ENCODE measurements at places on chromosomes 12 and 14.

DNA sequence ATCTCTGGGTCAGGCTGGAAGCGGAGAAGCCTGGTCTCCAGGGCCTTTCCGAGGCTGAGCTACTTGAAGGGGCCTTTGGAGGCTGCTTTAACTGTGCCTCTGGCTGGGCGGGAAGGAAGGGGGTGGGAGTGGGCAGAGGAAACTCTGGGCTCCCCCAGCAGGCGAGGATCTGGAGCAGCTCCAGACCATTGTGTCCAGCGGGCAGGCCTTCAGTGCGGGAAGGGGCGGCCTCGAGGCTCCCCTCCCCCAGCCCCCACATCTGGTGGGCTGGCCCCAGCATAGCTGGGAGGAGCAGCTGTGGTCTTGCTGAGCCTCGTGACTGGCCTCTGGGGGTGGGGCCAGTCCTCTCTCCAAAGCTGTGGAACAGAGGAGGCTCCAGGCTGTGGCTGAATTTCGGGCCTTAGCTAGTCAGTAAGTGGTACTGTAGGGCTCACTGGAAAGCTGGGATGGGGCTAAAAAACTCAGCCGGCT lies 3.4 kb downstream of the TAMALIN start:
- DNase-seq, result no peak

DNA sequence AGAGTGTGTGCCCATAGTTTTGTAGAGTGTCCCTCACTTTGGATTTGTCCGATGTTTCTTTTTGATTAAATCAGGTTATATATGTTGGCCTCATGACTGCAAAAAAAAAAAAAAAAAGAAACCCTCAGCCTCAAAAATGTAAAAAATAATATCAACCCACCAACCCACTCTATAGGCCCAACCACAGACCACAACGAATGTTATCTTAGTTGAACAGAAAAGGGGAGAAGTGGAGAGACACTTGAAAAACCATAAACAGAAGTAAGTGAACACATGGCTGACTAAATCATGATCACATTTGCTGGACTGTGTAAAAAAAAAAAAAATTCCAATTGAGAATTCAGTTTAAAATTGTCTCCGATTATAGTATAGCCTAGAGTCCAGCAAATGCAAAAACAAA lies 45.5 kb upstream of the ST8SIA1 start:
- no peak for DNase-seq

- DNase-seq, result no peak
Measured at GRCh38 chr12:97169889-97170567, 263.0 kb downstream of the NEDD1 start.

DNA sequence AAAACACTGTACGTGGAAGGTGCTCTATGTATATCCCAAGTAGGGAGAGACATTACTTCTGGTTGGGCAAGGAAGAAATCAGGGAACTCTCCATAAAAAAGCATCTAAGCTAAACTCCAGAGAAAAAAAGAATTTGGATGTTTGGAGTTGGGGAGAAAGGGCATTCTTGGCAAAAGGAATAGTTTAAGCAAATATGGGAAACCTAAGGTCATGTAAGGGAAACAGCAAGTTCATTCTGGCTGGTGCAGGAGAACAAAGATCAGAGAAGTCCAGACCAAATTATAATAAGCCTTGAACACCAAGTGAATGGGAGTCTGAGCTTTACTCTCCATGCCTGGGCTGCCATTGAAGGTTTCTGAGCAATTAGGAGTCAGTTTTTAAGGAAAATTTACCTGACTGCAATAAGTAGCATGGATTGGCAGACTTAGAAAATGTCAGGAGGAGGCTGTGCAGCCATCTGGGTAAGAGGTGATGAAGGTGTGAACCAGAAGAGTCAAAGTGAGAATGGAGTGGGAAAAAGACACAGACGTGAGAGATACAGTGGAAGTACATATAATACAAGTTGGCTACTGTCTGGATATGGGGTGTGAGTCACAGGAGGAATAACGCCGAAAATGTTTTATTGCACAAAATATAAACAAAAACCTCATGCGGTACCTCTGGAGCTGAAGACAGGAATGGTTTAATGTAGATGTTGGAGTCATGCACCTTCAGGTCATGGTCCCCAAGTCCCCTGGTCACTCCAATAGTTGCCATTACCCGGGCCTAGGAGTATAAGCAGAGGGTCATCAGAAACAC lies 222.6 kb downstream of the MON2 start:
- DNase-seq, result no peak

- no peak for DNase-seq
Measured at GRCh38 chr12:120225200-120225558, 24.3 kb upstream of the RPLP0 start.

DNA sequence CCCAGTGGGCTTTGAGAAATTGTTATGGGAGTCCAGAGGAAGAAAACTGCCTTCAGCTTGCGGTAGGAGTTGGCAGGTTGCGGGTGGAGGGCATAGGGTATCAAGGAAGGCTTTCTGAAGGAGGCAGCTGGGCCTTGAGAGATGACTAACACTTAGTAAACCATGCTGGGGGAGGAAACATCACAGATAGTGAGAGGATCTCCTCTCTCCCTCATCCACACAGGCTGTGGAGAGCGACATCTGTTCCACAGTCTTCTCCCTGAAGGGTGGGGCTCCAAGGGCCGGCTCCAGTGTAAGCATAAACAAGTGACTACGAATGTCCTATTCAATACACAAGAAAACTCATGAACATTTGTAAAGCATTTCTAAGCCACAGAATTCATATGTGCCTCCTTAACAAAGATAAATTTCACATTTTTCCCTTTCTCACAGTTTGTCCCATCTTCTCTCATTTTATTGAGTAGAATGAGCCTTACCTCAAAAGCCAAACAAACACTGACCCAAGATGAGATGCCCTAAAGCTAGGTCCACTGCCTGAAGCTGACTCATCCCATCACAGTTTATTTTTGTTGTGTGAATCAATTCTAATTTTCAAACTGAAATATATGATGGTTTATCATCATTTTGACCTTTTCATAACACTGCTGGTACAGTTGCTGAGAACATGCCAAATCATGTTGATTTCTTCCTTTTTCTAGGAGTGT lies 227.9 kb downstream of the SLC25A21 start:
- DNase-seq, result no peak

- DNase-seq, result no peak
Measured at GRCh38 chr14:94823556-94824341, 53.8 kb upstream of the GSC start.

DNA sequence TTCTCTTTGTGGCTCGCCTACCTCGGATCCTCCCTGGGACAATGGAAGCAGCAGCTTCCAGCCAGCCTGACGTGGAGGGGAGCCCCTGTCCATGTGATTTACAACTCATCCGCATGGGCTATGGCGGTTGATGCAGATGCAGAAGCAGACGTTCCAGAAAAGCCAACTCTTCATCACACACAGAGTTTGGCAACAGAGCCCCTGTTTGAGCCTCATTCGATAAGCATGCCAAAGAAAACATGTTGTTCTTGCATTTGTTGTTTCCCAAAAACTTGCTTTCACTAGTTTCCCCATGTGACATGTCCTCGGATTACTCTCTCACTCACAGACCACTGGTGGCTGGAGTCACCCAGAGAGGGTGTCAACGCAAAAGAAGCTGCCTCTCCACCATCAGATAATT lies 16.4 kb upstream of the TC2N start:
- DNase-seq, result no peak

GRCh38 chr12:50211392-50212070 lies 44.4 kb upstream of the CERS5 start:
- no peak for DNase-seq

DNA sequence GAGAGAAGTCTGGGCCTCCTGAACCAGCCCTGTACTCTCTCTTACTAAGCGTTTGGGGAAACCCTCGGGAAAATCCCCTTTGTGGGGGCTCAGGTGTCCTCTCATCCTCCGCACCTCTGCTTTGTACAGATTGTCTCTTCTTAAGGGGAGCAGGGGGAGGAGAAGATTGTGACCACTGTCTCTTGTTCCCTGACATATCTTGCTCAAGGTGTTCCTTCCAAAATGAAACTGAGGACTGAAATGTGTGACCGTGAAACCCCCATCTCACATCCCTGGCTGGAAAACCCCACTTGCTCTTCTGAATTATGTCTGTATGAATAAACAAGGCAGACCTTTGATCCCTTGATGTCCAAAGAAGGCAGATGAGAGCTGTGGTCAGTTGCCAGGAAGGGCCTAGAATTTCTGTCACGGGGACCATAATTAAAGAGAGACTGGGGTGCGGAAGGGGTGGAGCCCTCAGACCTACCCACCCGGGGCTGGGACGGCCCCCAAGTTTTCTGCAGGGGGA lies 369.8 kb downstream of the AACS start:
- peak; percentile 79 for DNase-seq

GRCh38 chr14:76391981-76392690 lies 16.2 kb downstream of the ESRRB start:
- no peak for DNase-seq

- no peak for DNase-seq
Measured at GRCh38 chr14:90381999-90382451, 14.8 kb upstream of the CALM1 start.

- DNase-seq, result peak; percentile 69
Measured at GRCh38 chr12:65756956-65757511, 67.2 kb upstream of the HMGA2 start.

GRCh38 chr14:79699206-79699605 lies 512.1 kb downstream of the DIO2 start:
- no peak for DNase-seq

DNA sequence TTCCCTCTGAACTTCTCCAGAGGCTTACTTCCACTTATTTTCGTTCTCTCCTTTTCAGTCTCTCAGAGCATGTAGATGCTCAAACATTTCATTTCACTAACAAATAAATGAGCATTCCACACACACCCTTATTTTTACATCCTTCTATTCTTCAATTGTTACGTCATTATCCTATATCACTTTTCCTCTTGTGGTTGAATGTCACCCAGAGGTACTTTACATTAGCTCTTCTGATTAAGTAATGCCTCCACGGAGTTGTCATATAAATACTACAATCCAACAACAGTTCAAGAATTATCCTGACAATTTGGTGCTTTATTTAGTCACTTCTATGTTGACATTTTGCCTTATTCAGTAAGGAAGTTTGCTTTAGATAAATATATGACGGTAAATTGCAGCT lies 18.4 kb downstream of the FAR2 start:
- no peak for DNase-seq

- DNase-seq, result no peak
Measured at GRCh38 chr14:62470935-62471334, 574.3 kb downstream of the KCNH5 start.

All from GM13976 (cell line).